Left cardiac atrium (tissue), 4 donors: ENCODE measurements at places on chromosomes 13 and 19.
A peak's percentile ranks its signal among the peaks of the same experiment; 100 is the strongest.

DNA sequence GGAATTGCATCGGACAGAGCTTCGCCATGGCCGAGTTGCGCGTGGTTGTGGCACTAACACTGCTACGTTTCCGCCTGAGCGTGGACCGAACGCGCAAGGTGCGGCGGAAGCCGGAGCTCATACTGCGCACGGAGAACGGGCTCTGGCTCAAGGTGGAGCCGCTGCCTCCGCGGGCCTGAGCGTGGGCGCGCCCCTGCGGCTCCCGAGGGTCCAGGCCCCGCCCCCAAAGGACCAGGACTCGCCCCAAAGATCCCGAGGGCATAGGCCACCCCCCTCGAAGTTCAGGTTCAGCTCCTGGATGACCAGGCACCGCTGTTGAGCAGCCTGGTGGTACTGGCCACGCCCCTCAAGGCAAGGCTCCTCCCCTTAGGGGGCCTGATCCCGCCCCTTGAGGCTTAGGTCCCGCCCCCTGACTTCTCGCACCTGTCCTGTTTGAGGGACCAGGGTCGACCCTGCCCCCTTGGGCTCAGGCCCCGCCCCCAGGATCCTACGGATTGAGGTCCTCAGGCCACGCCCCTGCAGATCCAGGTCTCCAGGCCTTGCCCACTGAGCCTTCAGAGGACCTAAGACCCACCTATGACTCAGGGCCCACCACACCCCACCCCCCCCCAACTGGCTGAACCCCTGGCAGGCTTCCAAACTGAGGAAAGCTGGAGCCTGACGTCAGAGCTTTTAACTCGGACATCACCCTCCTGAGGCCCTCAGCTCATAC, 43.1 kb downstream of the CYP4F22 start:
- peak; percentile 36 for DNase-seq

GRCh38 chr13:95199896-95200295, 101.4 kb downstream of the ABCC4 start:
- DNase-seq, result no peak

DNA sequence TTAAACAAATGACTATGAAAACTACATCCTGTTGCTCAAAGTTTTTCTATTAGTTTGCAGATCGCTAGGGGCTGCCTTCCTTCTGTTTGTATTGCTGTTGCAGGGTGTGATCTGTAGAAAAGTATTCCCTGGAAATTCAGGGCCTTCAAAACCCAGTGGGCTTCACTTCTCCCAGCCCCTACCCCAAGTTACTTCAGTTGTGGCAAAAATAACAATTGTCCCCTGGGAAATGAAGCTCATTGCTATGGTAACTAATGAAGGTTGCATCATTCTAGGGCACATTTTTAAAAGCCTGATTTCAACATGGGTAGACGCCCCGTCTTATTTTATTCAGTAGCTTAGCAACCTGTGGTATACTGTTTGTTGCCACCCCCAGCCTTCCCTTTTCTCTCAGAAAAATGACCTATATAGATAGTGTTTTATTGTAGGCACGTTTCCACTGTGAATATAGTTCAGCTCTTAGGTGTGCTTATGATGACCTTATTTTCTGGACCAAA, 60.9 kb downstream of the WDFY2 start:
- DNase-seq, result no peak

- no peak for DNase-seq
Observed at GRCh38 chr13:44220948-44221347, 152.7 kb upstream of the SERP2 start.

DNA sequence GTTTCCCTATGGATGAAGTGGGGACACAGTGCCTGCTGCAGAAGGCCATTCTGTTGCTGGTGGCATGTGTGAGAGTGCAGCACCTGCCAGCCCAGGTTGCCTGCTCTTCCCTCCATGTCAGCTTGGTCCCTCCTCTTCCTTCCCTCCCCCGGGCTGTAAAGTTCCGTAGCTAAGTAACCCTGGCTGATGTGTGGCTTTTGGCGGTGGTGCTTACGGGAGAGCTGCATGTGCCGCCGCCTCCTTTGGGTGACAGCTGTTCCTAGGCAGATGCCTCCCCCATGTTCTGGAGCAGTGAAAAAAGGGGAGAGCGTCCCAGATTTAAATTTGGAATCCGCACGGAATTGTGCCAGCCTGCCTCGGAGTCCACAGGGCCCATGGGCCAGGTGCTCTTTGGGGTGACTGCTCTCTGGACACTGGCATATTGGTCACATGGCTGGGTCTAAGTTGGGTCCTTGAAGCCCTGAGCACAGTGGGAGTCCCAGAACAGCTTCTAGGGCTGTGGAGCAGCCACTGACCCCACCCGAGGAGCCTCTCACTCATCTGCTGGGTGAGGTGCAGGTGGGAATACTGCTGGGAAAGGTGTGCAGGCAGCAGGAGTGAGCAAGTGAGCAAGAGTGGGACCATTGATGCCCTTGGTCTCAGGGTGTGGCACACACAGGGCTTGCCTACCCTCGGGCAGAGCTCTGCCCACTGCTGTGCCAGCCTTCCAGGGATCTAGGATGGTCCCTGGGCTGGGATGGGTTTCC, 33.1 kb upstream of the ZNF536 start:
- DNase-seq, result no peak
